ENCODE measurements at places on chromosomes 4 and X.

- DNase-seq: no peak
Measured at GRCh38 chrX:68417651-68418050, 15.6 kb downstream of the OPHN1 start.

DNA sequence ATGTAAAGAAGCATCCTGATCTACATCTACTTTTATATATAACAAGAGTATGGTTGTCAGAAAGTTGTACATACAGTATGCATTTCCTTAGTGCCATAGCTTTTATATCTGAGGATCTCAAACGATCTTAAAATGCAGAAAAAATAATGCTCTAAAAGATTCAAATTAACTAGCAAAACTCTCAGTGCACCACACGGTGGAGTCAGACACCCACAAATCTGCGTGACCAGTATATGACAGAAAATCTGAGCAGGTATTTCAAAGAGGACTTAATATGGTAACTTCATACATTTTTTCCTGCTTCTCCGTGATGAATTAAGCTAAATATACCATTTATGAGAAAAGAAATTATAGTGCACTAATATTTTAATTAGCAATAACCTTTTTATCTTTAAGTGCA lies 803.0 kb downstream of the DMD start:
- DNase-seq: no peak

DNA sequence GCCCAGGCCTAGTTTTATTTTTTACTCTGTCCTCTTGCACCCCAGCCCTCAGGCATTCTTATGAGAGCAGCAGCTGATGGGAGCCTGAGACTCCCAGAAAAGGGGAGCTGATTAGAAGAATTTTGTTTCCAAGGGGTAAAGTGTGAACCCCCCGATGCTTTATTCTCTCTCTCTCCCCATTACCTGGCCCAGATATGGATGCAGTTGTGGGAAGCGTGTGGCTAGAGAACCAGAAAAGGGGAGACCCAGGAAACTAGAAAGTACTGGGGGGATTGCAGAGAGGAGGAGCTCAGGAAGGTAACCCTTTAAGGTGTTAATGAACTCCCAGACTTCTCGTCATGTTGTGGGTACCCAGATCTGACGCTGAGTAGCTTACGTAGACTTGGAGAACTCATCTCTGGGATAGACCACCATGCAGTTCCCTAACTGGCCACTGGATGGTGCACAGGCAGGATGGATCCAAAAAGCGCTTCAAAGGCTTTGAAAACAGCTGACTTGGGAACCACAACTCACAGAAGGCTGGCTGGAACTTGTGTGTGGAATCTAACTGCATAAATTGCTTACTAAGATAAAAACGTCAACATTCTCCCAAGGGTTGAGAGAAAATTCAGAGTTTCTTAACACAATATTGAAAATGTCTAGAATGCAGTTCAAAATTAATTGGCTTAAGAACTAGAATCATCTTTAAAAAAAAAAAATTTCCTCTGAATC lies 64.7 kb downstream of the TBC1D14 start:
- DNase-seq: peak; percentile 80

DNA sequence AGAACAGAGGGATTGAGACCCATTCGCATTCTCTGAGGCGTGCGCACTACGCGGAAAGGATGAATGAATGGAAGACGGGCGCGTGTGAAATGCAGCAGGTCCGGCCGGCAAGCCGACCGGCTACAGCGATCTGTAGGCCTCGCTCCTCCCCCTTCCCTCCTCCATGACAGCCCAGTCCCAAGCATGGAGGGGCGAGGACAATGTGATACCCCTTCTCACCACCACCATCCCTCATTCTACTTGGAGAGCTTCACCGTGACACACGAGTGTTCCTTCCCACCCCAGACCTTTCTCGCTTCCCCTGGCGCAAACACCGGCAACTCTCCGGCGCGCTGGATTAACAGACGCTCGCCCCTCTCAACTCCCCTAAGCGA lies 815 bp downstream of the EIF4E start:
- peak; percentile 72 for DNase-seq

- peak; percentile 20 for DNase-seq
Measured at GRCh38 chrX:21745756-21746155, 12.2 kb downstream of the SMPX start.

- no peak for DNase-seq
Measured at GRCh38 chr4:4572821-4573220, 31.0 kb upstream of the STX18 start.

GRCh38 chr4:174709526-174709925 lies 119.5 kb downstream of the GLRA3 start:
- no peak for DNase-seq

DNA sequence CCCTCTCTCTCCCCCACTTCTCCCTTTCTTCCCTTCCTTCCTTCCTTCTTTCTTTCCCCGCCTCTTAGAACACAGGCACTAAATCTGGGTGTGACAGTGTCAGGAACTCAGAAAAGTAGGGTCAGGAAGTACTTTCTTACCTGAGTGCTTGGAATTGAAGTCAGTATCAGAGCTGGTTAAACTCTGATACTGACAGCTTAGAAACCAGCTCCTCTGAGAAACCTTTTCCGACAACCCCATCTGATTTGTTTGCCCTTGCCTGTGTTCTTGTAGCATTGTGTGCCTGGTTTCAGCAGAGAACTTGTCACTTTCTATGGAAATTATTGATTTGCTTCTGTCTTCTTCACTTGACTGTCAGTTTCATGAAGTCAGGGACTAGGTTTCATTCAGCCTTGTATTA lies 113.9 kb downstream of the AASDH start:
- DNase-seq: no peak

- DNase-seq: no peak
Measured at GRCh38 chr4:48189731-48190130, 55.7 kb upstream of the TXK start.

DNA sequence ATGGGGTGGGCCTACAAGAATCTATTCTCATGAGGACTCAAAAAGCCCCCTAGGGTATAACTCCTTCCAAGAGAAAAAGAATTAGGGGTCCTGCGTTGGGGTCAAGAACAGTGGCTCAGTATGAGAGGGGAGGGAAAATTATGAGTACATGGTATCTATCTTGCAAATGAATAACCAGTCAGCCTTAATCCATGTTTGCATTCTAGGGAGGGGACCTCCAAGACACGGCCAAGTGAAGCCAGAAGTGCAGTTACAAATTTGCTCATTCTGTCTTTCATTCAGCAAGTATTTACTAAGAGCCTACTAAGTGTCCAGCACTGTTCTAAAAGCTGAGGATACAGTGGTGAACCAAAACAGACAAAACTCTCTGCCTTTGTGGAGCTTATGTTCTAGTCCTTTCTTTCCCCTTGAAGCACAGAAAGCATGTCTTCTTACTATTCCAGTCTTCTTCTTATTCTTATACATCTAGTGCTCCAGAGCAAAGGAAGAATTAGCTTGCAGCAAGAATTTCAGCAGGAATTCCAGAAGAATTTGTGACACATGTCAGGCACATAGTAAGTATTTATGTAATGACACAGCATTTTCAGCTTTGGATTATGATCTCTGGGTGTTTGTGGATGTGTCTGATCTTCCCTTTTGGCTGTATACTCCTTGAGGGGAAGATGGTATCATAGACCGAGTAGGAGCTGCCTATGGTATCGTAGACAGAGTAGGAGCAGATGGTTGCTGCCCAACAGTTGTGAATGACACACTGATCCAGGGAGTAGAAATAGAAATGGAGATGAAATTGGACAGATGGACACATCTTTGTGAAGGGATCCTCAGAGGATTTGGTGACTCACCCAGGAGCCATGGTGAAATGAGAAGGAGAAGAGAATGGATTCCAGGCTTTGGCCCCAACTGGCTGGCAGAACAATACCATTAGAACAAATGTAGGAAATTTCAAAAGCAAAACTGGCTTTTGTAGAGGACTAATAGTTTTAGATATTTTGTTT lies 75.9 kb downstream of the COQ2 start:
- DNase-seq: peak; percentile 59

DNA sequence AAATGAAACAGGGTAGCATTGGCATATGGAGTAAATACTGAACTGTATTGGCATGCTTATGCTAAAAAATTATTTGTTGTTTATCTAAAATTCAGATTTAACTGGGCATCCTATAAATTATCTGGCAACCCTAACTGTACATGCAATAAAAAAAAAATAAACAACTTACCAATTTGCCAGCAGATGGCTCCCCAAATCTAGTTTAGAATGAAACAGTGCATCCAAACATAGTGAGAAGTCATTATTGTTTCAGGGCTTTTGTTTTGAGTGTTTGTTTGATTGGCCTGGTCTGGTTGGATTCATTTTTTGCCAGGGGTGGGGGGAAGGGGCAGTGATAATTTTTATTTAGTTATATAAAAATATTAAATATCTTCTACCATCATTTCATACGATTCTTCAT lies 12.8 kb upstream of the NSUN7 start:
- peak; percentile 39 for DNase-seq

- no peak for DNase-seq
Measured at GRCh38 chr4:71214578-71214977, 124.2 kb upstream of the SLC4A4 start.

DNA sequence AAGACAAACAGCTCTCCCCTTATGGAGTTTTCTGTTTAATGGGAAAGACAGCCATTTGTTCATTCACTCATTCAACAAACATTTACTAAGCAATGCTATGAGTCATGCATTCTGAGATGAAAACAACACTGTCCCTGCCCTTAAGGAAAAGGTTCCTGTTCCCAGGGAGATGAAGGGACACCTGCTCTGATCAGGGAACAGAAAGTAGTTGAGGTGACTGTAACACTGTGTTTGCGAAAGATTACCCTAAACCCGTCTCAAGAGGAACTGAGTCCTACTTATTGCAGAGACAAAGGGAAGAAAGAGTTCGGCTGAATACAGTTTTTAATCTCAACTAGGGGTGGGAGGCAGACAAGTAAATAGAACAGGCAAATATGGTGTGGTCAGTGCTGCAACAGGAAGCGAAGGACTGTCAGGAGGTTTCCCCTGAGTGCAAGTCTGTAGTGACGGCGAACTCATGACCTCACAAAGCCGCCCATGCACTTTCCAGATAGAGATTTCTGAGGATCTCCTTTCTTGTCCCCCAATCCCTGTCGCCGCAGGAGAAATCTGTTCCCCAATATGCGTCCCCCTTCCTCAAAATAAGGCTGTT lies 712 bp downstream of the STX18 start:
- DNase-seq: peak; percentile 33

DNA sequence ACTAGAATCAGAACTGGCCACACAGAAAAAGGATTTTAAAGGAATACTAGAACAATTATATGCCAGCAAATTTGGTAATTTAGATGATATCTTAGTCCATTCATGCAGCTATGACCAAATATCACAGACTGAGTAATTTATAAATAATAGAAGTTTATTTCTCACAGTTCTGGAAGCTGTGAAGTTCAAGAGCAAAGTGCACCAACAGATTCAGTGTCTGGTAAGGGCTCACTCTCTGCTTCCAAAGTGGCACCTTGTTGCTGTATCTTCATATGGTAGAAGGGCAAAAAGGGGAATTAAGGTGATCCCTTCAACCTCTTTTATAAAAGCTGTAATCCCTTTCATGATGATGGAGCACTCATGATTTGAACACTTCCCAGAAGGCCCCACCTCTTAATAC lies 20.3 kb downstream of the TNIP2 start:
- no peak for DNase-seq

DNA sequence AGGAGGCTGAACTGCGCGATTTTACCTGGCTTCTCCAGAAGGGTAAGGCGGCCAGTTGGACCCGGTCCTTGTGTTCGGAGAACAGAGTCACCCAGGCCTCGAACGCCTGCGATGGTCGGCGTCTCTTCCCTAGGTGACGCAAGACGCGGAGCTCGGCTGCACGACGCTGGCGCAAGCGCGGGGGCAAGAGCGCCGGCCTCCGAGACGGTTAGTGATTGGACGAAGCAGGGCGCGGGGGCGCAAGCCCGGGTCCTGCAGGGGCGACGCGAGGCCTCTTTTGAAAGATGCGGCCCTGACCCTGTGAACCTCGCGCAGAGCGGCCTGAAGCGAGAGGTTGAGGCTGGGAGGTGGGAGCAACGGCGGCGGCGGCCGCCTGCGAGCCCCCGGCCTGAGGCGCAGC lies 428 bp downstream of the ADAD1 start:
- DNase-seq: no peak

- DNase-seq: no peak
Measured at GRCh38 chr4:3036131-3036952, 38.0 kb downstream of the HTT-AS start.

- no peak for DNase-seq
Measured at GRCh38 chrX:50107470-50107869, 93.3 kb downstream of the AKAP4 start.

DNA sequence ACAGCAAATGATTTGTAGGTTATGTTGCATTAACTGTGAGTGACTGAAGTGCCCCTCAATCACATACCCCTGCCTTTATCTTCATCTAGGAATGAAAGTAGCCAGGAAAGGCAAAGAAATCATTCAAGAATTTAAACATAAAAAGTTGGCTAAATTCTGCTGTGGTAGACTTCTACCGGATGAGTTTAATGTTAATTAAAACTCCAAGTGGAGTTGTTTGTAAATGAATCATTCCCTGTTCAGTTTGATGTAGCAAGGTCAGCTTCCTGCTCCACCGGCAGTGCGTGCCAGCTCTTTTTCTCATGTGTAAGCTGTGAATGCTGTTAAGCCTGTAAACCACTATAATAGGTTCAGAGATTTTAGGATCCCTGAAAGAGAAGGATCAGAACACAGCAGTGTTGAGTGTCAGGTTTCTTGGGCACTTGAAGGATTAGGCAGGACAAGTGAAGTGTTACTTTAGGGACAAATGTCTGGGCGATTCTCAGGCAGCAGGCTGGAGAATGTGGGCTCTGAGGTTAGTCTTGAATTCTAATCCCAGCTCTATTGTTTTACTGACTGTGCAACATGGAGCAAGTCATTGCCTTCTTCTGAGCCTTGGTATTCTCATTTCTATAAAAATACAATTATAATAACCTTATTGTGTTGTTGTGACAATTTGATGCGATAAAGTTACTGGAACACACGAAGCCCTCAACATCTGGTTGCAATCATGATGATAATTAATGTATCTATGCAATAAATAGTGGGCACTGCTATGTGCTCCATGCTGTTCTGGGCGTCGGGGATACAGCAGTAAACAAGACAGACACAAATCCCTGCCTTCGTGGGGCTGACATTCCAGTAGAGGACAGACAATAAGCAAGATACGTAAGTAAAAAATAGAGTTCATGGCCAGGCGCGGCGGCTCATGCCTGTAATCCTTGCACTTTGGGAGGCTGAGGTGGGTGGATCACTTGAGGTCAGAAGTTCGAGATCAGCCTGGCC lies 112.0 kb downstream of the SHROOM3 start:
- peak; percentile 92 for DNase-seq

DNA sequence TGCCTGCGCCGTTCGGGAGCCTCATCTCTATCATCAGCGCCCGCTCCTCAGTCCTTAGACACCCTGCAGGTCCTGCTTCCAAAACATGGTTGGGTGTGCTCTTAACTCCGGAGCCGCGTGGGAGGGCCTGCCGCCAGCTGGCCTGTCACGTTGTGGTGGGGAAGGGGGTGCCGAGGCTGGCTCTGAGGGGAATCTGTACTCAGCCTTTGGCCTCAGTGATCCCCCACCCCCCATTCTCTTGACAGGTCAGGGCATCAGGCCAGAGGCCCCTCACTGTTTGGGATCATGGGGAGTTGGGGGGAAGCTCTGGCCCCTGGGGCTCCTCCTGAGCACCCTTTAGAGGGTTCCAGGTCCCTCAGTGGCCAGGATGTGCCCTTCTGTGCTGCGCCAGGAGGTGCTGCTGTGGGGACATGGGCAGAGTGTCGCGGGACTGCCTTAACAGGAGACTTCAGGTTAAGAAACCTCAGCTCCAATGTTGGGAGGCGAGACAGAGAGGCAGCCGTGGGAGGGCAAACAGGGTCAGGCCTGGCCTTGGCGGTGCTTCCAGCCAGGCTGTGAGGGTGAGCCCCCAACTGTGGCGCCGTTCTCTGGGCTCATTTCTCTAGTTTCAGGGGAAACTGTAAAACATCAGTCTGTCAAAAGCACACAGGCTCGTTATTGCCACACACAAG lies 33.5 kb downstream of the TRMT44 start:
- no peak for DNase-seq

GRCh38 chrX:8738588-8739189 lies 6.8 kb upstream of the ANOS1 start:
- peak; percentile 20 for DNase-seq

Data from RPMI7951 (cell line).